ENCODE measurements at places on chromosomes 4 and X.

GRCh38 chrX:17359500-17359899, 15.5 kb upstream of the NHS start:
- DNase-seq, result peak; percentile 58

DNA sequence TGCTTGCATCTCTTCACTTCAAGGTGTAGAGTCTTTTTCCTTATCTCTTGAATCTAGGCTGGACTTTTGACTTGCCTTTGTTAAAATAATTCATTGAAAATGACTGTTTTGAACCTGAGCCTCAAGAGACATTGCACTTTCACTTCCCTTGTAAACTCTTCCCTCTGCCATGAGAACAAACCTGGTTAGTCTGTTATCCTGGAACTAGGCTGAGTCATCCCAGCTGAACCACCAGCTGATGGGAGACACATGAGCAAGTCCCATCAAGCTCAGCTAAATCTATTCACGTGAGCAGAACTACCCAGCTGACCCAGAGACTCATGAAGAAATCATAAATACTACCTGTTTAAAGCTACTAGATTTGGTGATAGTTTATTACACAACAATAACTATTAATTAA, 202.3 kb upstream of the CENPE start:
- peak; percentile 12 for DNase-seq

- no peak for DNase-seq
Observed at GRCh38 chr4:144115519-144115918, 25.0 kb downstream of the GYPA start.

- no peak for DNase-seq
Observed at GRCh38 chrX:17719711-17720110, 17.6 kb upstream of the SCML1 start.

GRCh38 chr4:7800410-7800809, 139.3 kb downstream of the AFAP1 start:
- no peak for DNase-seq

DNA sequence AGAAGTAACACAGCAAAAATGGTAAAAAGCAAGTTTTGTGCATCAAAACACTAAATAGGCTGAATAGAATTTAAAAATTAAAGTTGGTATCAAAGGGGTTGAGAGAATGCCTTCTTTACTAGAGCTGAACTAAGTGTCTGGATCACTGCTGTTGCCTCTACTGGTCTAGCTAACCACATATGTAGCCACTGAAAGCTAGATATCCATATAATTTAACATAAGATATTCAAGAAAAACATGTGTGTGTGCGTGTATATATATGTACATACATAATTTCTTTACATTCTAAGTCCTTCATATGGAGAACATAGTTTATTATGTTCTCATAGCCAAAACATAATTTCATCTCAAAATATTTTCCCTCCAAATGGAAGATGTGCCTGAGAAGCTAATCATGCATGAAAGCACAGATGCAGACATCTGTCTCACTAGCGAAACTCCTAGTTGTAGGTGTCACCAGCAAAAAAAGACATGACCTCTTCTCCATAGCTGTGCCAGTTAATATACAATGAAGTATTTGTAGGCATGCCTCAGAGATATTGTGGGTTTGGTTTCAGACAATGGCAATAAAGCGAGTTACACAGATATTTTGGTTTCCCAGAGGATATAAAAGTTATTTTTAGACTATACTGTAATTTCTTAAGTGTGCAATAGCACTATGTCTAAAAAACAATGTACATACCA, 47.3 kb downstream of the PDE5A start:
- no peak for DNase-seq

DNA sequence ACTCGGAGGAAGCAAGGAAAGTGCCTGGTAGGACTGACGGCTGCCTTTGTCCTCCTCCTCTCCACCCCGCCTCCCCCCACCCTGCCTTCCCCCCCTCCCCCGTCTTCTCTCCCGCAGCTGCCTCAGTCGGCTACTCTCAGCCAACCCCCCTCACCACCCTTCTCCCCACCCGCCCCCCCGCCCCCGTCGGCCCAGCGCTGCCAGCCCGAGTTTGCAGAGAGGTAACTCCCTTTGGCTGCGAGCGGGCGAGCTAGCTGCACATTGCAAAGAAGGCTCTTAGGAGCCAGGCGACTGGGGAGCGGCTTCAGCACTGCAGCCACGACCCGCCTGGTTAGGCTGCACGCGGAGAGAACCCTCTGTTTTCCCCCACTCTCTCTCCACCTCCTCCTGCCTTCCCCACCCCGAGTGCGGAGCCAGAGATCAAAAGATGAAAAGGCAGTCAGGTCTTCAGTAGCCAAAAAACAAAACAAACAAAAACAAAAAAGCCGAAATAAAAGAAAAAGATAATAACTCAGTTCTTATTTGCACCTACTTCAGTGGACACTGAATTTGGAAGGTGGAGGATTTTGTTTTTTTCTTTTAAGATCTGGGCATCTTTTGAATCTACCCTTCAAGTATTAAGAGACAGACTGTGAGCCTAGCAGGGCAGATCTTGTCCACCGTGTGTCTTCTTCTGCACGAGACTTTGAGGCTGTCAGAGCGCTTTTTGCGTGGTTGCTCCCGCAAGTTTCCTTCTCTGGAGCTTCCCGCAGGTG, 637 bp downstream of the AR start:
- DNase-seq, result peak; percentile 12

- DNase-seq, result no peak
Observed at GRCh38 chr4:55014876-55015275, 110.5 kb downstream of the KDR start.

DNA sequence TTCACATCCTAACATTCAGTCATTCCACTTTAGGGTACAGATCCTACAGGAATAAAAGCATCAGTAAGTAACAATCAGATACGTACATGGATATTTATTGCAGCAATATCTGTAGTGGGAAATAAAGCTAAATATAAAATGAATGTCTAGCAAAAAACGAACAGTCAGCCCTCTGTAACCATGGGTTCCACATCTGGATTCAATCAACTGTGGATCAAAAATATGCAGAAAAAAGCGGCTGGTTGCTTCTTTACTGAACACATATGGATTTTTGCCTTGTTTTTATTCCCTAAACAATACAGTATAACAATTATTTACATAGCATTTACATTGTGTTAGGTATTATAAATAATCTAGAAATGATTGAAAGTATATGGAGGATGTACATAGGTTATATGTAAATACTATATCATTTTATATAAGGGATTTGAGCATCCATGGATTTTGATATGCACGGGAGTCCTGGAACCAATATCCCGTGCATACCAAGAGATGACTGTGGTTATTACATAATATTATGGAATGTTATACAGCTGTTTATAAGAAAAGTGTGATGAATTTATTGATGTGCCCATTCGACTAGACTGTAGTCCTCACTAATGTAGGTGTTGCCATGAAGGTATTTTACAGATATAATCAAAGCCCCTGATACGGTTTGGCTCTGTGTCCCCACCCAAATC, 132.8 kb downstream of the ARHGEF9 start:
- no peak for DNase-seq

GRCh38 chr4:56689201-56689969, 8.3 kb upstream of the HOPX start:
- DNase-seq, result no peak

DNA sequence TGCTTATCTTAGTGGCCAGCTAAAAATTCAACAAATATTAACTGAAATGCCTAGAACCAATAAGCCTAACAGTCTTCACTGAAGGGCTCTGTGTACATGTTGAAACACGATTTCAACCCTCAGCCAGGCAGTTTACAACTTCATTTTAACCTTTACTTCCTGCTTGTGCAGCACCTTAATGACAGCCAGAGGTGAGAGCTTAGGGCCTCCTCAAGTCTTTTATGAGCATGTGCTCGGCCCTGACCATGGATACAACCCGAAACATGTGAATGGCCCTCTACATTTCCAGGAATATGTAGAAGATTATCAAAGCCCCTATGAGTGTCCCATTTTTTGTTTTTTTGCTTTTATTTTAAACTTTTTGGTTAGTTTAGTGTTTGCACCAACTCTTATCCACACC, 88.3 kb downstream of the MSN start:
- DNase-seq, result no peak

- peak; percentile 76 for DNase-seq
Observed at GRCh38 chr4:153127760-153128494, 76.3 kb upstream of the TRIM2 start.

DNA sequence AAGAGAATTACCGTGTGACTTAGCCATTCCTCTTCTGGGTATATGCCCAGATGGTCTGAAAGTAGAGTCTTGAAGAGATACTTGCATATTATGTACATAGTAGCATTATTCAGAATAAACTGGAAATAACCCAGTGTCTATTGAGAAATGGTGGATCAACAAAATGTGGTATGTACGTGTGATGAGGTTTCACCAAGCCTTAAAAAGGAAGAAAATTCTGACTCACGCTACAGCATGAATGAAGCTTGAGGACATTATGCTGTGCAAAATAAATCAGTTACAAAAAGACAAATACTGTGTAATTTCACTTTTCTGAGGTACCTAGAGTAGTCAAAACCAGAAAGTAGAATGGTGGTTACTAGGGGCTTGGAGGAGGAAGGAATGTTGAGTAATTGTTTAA, 37.3 kb downstream of the GBA3 start:
- DNase-seq, result no peak

- DNase-seq, result no peak
Observed at GRCh38 chr4:139647184-139647583, 18.4 kb upstream of the MGST2 start.

GRCh38 chr4:5198656-5199541, 147.6 kb downstream of the STK32B start:
- no peak for DNase-seq

DNA sequence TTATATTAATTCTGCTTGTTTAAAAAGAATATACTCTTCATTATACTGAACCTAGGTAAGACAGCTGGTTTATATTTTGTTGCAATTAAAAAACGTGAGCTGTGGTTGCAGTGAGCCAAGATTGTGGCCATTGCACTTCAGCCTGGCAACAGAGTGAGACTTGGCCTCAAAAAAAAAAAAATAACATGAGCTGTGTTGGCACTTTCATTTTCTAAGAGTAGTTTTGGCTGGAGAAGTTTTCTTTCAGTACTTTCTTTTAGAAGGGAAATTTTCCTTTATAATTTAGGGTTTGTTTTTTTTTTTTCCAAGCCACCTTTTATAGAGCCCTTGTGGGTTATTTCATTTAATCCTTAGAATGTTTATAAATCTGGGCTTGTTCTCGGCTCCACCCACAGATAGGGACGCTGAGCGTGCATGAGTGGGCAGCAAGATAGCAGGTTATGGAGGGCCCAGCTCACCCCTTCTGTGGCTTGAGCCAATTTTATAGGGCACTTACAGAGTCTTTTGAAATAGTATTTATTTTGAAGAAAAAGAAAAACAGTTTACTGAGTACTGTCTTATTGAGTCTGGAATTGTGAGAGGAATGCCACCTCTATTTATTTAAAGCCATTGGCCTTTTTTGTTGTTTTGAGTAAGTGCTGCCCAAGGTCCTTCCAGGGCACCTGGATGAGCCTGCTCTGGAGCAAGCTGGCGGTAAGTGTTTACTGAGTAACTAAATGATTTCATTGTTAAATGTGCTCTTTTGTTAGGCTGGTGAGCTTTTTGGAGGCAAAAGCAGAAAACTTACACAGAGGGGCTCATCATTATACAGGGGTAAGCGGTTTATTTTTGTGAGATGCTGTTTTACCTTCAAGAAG, 60.9 kb downstream of the HTT start:
- DNase-seq, result no peak

DNA sequence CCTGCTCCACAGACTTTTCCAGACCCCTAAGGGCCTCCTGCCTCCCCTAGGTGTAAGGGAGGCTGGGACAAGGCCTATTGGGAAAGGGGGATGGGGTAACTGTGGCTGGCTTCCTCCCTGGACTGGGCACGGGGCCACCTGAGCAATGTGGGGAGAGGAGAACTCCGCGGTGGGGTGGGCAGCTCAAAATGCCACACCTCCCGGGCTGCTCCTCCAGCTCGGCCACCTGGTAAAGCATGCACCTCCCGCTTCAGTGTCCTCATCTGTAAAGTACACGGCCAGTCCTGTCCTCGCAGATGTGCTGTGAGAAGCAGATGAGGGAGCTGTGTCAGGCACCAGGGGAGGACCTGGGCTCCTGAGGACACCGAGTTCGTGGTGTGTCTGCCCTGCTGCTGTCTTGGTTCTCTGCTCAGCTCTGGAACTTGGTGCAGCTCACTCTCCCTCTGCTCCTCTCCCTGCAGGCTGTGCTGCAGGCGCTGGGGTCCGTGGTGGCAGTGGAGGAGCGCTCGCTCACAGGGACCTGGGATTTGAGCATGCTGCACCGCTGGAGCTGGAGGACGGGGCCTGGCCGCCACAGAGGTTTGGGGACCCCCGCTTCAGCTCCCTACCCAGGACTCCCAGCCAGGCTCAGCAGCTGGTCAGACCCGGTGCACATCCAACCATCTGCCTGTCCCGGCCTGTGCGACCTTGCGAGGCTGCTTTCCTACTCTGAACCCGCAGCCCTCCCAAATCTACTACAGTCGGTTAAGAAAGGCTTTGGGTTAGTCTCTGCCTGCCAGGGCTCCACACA, 20.8 kb upstream of the MRFAP1 start:
- no peak for DNase-seq

GRCh38 chr4:140187316-140187695, 33.3 kb upstream of the MAML3 start:
- DNase-seq, result no peak

- DNase-seq, result no peak
Observed at GRCh38 chrX:133966199-133966598, 19.2 kb downstream of the GPC3 start.

DNA sequence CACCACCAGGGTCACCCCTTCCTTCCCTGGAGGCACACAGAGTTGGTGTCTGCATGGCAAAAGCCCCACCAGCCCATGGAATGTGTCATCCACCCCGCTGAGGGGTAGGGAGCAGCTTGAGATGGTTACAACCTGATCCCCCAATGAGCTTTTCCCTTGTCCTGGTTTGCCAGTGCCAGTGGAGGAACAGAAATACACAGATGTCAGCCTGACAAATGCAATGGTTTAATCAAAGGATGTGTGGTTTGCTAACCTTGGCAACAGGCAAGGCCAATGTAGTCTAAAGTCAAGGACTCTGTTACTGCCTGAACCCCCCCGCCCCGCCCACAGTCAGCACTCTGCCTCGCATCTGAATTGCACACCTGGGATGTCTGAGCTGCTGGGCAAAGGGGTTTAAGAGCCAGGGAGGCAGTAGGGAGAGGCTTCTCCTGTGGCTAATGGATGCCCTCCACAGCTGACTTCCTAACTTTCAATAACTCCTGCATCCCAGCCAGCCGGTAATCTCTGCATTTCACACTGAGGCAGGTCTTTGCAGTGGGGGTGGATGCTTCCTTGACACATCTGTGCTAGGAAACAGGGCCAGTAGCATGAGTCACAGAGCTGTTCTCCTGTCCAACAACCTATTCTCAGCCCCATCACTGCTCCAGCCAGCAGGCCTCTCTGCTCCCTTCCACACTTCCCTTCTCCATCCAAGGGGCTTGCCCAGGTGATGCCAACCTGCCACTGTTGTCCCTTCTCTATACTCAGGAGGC, 137.5 kb downstream of the AMMECR1 start:
- peak; percentile 89 for DNase-seq

- peak; percentile 40 for DNase-seq
Observed at GRCh38 chrX:130413415-130413814, 11.6 kb downstream of the RBMX2 start.

- no peak for DNase-seq
Observed at GRCh38 chr4:102387552-102388150, 42.4 kb upstream of the SLC39A8 start.

Data from M059J (cell line).